Endothelial cell of umbilical vein (primary cell): ENCODE measurements at places on chromosomes 16 and 17. TPM values are rescaled to one million over a fixed set of nuclear protein-coding genes. Genes with fewer than 3 reads are reported as not detected.

DNA sequence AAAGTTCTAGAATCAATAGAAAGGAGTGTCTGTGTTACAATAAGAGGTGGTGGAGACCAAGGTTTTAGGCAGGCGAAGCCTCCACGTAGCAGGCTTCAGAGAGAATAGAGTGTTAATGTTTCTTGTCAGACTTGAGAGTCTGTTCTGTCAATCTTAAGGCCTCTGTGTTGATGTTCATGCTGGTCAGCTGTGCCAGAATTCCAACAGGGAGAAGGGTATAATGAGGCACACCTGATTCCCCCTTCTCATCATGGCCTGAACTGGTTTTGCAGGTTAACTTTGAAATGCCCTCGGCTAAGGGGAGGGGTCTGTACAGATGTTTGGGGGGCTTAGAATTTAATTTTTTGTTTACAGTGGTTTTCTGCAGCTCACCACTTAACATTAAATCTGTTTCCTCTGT lies 46.0 kb downstream of the RNF112 start:
- DNase-seq = no peak
- H3K27me3 ChIP-seq = no peaks in the 10 kb centered on the region
- no peaks in the 10 kb centered on the region for H3K4me1 ChIP-seq
- H3K36me3 ChIP-seq = no peaks in the 10 kb centered on the region

DNA sequence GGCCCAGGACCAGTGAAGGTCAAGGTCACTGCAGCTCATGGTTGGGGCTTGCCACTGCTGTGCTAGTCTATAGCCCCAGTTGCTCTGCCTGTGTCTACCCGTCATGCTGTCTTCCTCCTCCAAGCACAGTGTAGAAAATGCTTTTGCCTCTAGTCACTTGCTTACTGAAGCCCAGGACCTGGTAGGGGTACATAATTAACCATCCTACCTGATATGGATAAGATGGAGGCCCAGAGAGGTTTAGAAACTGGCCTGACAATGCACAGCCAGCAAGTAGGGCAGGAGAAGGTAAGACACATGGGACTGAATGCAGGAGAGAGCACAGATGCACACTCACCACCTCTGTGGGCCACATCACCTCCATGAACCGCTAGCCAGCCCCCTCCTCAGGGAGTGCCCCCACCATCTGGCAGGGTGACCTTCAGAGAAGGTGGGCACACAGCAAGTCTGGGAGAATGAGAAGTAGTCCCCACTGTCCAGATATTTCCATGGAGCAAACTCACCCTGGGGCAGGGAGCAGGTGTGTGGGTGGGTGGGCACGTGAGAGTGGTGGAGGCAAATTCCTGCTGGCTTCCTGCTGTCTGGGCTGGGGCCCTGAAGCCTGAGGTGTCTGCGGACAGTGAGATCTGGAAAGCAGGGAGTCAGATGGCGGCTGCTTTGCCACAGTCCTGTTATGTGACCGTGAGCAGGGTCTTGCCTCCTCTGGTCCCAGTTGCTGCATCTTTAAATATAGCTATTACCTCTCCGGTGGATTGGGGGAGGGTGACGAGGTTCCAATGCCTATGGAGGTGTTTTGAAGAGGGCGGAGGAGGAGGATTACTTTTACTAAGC lies 1.0 kb downstream of the CX3CL1 start:
- H3K36me3 ChIP-seq = no peaks in the 10 kb centered on the region
- peaks cover 4% of the 10 kb centered on the region for H3K27me3 ChIP-seq
- no peak overlapping the region for H3K4me3 ChIP-seq

DNA sequence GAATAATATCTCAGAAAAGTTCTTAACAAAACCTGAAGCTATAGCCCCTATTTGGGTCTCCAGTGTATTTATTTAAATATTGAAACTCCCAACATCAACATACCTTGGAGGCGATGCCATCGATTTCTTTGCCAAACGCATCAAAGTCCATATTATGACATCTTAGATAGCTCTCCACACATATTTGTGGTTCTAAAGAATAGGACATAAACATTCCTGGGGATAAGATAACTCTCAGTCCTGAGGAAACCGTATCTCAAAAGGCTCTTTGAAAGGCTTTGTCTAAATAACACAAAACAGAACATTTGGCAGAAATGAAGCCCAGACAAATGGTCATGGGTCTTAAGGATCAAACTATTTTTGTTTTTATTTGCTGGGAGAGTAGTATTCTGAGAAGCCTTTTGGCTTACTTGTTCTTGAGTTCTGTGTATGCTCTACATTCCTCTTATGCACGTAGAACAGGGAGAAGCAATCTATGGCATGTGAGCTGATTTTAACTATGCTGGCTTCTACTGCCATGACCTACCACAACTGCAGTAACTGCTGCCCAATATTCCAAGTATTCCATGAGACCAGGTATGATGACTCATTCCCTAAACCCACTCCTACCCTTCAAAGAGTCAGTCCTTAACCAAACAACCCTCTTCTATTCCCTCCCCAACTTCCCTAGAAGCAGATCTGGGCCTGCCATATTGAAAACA lies 279.0 kb upstream of the ZFHX3 start:
- no peaks in the 10 kb centered on the region for H3K27me3 ChIP-seq
- H3K4me3 ChIP-seq = no peak overlapping the region

Gene DNAJA3
- 29.0 and 33.4 TPM in 2 replicates for polyA plus RNA-seq
